ENCODE measurements at places on chromosomes 7 and 10.
A peak's percentile ranks its signal among the peaks of the same experiment; 100 is the strongest.

GRCh38 chr7:16167526-16167925 lies 253.8 kb downstream of the CRPPA start:
- no peak for DNase-seq

DNA sequence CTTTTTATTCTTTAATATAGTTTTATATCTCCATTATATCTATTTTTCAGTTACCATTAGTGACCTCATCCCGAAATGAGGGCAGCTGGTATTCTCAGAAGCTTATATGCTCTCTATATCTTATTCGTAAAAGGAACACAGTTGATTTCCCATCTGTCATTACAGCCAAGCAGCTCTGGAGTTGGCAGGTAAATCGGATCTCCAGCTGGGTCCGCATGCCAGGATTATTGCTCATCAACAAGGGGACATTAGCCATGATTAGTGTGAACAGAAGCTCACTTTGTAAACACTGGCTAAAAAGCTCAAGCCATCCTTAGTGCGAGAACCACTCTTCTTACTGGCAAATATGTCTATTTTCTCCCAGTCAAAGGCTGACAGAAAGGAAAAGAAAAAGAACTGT lies 180.3 kb downstream of the NPSR1 start:
- peak; percentile 86 for DNase-seq

- no peak for DNase-seq
Observed at GRCh38 chr7:98251231-98251600, 816 bp downstream of the TECPR1 start.

GRCh38 chr10:43137717-43138020 lies 576 bp upstream of the CSGALNACT2 start:
- DNase-seq: peak; percentile 26

DNA sequence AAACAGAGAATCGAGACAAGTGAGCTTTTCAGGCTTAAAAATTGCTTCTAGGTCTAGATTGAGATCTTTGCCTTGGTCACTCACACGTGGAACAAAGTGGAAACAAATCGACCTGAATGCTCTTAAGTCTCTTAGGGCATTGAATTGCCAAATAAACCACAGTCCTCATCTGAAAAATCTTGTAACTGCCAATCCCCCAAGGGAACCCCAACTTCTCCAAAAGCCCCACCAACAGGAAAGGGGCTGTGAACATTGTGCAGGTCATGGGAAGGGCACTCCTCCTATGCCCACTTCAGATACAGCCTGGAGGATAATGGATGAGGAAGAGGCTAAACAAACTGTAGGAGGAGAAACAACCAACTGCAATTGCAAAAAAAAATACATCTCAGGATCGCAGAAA lies 91.3 kb downstream of the DGKI start:
- DNase-seq: no peak

DNA sequence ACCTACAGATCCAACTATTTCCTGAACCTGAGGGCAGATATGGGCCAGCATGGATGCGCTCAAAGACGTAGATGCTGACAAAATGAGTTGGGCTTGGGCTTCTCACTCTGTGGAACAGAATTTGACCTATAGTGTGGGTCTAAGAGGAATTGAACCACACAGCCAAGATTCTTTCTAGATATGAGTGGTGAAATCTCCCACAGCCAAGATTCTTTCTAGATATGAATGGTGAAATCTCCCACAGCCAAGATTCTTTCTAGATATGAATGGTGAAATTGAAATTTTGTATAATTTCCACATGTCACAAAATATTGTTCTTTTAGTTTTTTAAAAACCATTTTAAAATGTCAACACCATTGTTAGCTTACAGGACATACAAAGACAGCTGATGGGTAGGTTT lies 215.4 kb upstream of the LRGUK start:
- DNase-seq: no peak

- no peak for DNase-seq
Observed at GRCh38 chr10:14815681-14816080, 22.2 kb downstream of the CDNF start.

DNA sequence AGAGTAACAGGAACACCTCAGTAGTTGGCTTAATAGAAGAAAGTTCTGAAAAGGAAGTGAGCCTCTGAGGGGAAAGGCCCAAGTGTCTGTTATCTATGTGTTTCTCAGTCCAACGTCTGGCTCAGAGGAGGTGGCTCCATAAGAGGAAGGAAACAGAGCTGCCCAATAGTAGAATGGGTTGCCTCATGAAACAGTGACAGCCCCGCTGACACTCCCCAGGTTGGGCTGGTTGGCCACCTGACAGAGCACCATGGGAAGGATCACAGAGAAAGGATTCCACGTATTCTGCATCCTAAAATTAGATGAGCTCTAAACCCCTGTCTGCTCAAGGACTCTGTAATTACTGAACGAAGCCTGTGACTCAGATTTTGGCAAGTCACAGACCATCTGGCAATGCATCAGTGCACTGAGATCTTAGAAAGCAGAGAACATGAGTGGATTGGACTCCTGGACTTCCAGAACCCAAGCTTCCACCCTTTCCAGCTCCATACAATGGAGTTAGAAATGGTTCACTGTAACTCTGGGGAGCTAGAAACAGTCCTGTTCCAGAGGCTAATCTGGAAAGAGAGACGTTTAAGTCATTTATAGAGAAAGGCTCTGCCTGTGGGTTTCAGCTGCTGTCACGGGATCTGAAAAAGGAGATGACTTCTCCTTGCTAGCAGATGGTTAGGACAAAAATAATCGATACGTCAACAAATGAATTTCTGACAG lies 2.9 kb downstream of the PKD2L1 start:
- no peak for DNase-seq

DNA sequence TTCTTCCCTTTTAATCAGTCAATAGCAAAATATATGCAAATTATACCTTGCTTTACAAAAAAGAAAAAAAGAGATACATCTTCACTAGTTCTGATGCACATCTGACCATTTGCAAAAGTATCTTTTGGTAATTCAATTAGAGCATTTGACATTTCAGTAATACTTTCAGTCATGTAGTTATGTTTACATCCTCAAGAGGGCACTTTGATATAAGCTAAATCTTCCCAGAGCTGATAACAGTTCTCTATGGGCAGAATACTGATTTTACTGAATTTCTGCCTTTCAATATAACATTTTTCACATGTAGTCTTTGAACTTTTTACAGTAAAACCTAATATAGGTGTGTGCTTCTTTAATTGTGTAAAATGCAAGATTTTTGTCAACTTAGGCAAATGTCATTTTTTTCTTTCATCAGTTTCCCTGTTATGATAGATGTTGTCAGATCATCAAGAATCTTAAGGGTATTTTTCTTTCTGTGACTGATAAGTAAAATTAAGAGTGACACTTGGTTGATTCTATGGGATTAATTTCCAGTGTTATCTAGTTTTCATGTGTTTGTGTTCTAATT lies 703.5 kb upstream of the SEMA3D start:
- DNase-seq: peak; percentile 24

- no peak for DNase-seq
Observed at GRCh38 chr7:4962872-4963775, 4.1 kb upstream of the MMD2 start.

- no peak for DNase-seq
Observed at GRCh38 chr7:151311294-151311864, 30.2 kb upstream of the NUB1 start.

DNA sequence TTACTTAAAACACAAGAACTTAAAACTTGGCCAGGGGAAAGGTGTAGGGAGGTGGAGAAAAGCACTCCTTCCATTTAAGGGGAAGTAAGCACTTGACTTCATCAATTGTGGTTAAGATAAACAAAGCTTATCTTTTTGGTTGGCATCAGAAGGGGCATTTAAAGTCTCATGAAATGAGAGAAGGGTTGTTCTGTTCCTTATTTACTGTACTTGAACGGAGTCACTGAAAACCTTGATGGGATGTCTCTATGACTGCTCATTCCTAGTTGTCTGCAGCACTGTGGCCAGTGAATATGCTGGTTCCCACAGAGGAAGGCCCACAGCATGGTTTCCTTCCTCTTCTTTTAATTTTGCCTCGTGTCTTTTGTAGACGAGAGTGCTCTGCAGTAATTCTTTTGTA lies 229.3 kb downstream of the AUTS2 start:
- DNase-seq: no peak

DNA sequence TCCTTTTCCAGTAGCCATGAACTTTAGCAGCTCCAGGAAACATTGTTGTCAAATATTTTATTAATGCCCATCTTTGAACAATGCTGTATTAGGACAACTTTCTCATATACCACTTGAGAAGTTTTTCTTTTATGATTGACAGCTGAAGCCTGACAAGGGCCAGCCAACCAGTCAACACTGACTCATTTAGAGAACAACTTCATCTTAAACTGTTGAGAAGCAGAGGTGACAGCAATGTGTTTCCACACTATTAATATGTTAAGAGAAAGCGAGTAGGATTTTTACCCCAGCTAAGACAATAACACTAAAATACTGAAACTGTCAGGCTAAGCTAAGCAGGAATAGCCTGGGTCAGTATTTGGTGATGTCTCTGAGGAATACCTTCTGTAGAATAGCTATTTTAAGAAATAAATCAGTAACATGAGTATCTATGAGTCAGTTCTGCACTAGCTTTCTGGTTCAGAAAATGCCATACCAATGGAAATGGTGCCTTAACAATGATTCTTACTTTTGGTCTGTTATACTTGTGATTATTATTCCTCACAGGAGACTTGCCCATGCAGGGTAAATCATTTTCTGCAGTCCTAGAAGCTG lies 168.8 kb upstream of the POT1 start:
- no peak for DNase-seq

DNA sequence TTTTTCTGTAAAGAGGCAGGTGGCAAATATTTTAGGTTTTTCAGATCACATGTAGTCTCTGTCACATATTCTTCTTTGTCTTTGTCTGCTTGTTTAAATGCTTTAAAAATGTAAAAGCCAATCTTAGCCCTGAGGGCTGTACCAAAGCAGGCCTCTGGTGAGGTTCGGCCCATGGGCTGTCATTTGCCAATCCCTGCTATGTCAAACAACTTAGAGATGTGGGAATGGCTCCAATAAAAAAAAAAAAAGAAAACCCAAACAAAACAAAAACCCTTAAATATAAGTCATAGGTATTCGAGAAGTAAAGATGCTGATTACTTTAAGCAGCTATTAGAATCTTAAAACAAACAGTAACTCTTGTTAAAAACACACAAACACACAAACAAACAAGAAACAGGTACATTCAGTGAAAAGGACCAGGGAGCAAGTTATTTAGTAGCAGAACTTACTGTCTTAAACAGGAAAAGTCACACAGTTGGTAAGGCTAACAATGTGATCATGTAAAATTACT lies 61.4 kb upstream of the NAMPT start:
- DNase-seq: no peak

DNA sequence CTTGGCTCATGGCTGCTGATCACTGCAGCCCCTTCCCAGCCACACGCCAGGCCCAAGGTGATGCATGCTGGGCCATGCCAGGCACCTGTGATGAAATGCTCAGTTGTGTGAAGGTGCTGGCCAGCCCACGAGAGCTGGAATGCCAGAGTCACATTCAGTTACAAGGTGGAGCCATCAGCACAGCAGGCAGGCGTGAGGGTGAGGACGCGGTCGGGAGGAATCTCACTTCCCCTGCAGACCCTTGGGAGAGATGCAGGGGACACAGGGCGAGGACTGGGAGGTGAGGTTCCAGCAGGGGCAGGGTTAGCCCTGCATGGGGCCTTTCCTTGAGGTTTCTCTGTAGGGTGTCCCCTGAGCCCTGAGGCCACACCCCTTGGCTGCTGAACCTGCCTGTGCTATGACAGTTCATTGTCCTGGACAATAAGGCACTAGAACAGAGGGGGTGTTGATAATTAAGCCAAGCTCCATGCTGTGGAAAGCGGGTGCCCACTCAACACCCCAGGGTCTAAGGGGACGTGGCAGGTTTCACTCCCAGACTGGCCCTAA lies 82.4 kb downstream of the ADARB2 start:
- no peak for DNase-seq

DNA sequence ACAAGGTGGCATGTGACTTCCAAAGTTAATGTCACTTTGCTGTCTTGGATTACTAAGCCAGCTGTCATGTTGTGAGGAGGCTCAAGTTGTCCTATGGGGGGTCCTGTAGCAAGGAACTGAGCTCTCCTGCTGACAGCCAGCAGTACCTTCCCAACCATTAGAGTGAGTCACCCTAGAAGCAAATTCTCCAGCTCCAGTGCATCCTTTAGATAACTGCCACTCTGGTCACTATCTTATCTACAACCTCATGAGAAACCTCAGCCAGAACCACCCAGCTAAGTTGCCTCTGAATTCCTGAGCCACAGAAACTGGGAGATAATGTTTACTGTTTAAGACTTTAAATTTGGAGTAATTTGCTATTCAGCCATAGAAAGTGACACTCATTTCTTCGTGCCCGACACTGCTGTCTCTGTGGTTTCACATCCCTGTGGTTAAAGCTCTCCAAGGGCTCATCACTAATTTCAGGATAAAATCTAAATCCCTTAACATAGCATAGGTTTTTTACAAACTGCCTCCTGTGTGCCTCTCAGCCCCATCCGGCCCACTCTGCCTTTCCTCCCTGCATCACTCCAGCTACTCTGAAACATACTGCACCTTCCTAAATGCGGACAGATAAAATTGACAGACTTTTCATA lies 83.5 kb downstream of the PRR15 start:
- DNase-seq: peak; percentile 42
